ENCODE measurements at places on chromosomes 5 and 9.

DNA sequence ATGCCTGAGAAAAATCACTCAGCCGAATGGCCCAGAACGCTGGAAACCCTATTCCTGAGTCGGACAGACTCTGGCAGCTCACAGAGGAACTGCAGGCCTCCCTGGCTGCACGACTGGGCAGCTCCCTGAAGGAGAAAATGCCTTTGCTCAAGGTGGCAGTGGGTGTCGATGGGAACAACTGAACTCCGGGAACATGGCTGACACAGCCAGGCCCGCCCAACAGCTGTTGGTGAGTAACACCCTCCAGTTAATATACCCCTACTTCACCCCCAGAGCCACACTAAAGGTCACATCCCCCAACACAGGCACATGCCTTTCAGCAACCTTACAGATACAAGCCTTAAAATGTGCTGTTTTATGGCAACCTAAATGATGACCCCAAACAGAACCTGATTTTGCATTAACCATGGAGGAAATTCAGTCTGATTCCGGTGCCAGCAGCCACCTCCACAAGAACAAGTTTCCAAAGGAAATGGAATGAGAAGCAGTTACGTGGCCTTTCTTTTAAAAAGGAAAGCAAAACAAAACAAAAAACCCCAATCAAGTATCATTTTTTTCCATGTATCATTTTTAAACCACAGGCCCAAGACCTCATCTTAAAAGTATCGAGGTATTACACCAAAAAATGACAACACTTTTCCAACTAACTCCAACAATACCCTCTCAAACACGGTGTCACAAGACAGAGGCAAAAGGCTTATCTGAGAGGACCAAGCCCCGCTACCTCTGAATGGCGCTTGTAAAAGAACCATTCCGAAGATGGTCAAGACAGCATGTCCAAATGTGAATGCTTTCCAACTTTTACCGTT is 3.1 kb downstream of the KLF9 start:
- peak; percentile 59 for DNase-seq

DNA sequence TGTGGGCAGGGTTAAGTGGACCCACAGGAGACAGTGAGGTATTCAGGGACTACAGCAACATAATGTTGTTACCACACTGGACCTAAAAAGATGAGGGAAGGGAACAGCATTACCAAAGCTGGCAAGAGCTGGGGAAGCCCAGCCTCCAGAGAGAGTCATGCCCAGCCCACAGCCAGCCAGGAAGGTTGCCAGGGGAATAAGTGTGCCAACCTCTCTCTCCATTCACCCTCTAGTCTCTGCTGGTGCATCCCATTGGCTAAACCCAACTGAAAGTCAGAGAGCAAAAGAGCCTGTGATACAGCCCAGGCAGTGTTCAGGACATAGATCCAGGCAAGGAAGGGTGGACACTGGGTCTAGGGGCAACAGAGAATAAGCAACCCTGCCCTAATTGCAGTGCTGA is 35.8 kb upstream of the AFAP1L1 start:
- peak; percentile 82 for DNase-seq

DNA sequence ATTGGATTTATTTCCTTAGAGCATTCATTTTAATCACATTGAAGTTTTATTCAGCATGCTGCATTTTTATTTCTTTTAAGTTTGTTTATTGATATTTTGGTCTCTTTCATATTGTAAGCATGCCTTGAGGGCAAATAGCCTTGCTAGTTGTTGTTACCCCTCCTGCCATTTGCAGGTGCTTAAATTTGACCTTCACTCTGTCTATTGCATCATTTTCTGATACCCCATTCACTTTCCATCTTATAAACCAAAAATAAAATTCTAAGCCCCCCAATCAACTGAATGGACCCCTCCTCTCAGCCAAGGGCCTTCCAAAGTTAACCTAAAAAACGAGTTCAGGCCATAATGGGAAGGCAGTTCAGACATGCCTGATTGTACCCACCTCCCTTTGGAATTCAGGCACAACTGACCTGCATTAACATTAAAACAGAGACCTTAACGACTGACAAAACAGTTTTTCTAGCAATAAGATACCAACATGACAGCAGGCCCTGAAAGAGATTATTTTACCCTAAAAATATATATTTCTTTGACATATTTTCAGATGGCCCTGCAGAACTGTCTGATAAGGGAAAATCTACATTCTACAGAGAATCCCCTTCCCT is 32.1 kb downstream of the TARS1 start:
- DNase-seq: no peak

- no peak for DNase-seq
Observed at GRCh38 chr9:133935328-133936005, 56.7 kb downstream of the VAV2 start.

GRCh38 chr5:111211341-111211740 is 12.8 kb upstream of the CAMK4 start:
- no peak for DNase-seq

GRCh38 chr9:111621895-111622480 is 9.1 kb upstream of the DNAJC25 start:
- peak; percentile 37 for DNase-seq

GRCh38 chr5:87640902-87641301 is 228.2 kb upstream of the CCNH start:
- no peak for DNase-seq

GRCh38 chr9:27423915-27424710 is 100.0 kb upstream of the IFNK start:
- no peak for DNase-seq

- DNase-seq: no peak
Observed at GRCh38 chr5:32231929-32232328, 57.8 kb upstream of the GOLPH3 start.

GRCh38 chr5:143495821-143496275 is 92.4 kb upstream of the NR3C1 start:
- peak; percentile 54 for DNase-seq

DNA sequence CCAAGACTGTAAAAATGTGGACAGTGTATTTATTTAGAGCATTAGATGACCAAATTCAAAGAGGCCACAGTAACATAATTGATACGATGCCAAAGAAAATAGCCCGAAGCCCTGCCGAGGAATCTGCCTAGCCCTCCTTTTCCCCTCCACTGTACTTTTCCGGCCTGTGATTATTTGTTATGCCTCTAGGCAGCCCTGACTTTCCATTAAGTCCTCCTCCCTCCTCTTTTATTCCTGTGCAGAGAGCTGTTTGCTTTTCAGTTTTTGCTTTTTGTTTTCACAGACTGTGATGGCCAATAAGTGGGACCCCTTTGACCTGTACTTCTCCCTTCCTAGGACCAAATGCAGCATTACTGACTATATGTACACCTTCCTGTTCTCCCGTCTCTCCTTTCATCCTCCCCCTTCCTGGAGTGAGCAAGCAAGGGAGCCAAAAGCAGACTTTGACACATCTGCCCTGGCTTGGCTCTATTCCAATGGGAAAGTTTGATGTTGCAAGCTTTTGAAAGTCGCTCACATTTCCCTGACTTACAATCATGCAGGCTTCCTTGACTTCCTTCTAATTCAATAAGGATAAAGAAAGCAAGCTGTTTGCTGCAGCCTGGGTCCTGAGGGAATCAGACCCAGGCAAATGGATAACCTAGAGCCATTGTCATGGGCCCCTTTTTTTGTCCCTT is 76.1 kb downstream of the NREP start:
- peak; percentile 82 for DNase-seq

GRCh38 chr9:99451112-99451606 is 229.1 kb downstream of the SEC61B start:
- DNase-seq: no peak

DNA sequence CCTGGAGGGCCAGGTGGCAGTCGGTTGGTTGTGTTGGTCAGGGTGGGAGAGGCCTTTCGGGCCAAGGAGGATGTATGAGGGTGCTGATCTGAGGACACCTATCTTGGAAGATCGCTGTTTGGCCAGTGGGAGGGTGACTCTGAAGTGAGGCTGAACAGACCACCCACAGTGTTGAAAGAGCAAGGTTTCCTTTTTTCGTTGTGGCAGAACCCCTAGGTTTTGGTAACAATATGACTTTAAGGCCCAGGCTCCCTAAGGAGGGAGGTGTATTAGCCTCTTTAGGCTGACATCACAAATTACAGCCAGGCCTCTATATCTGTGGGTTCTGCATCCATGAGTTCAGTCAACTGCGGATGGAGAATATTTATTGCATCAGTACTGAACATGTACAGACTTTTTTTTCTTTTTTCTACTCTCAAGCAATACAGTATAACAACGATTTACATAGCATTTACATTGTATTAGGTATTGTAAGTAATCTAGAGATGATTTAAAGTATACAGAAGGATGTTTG is 86.1 kb downstream of the ARHGAP26 start:
- no peak for DNase-seq

- no peak for DNase-seq
Observed at GRCh38 chr9:15357050-15357653, 50.1 kb upstream of the TTC39B start.

DNA sequence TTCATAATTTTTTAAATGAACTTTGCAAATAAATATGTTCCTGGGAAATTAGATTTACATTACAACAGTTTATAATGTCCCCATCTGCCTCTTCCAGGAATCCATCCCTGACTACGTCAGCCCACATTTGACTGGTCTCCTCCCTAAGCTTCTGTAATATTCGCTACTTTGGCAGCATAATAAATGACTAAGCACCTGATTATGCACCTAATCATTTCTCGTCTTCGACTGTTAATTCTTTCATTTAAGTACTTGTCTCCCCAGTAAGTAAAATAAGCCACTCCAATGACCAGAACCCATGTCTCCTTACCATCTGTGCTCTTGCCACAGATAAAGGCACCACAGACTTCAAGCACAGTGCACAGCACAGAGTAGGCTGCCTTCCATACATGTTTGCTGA is 122.7 kb downstream of the DENND1A start:
- no peak for DNase-seq

- peak; percentile 58 for DNase-seq
Observed at GRCh38 chr5:38739011-38739704, 106.7 kb upstream of the OSMR start.

GRCh38 chr5:10367579-10367978 is 14.1 kb downstream of the MARCHF6 start:
- DNase-seq: no peak

DNA sequence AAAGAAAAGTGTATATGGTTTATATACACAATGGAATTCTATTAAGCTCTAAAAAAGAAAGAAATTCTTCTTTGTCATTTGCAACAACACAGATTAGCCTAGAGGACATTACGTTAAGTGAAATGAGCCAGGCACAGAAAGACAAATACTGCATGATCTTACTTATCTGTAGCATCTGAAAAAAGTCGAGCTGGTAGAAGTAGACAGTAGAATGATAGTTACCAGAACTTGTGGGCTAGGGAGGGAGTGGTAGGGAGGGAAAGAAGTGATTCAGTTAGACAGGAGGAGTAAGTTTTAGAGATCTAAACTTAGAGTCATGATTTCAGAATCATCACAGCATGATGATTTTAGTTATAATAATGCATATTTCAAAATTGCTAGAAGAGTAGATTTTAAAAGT is 184.6 kb downstream of the TLE4 start:
- no peak for DNase-seq

- no peak for DNase-seq
Observed at GRCh38 chr5:147853372-147853987, 22.0 kb upstream of the SPINK1 start.

- DNase-seq: no peak
Observed at GRCh38 chr9:111659691-111660090, 1.7 kb upstream of the GNG10 start.

DNA sequence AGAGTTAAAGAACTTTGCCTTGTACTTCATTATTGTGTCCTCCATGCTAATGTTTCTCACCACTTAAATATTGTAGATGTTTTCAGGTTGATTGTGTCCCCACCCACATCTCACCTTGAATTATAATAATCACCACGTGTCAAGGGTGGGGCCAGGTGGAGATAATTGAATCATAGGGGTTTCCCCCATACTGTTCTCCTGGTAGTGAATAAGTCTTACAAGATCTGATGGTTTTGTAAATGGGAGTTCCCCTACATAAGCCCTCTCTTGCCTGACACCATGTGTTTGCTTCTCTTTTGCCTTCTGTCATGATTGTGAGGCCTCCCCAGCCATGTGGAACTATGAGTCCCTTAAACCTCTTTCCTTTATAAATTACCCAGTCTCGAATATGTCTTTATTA is 248.3 kb downstream of the FBXL7 start:
- DNase-seq: no peak

- DNase-seq: no peak
Observed at GRCh38 chr5:113020461-113021273, 44.1 kb downstream of the DCP2 start.

DNA sequence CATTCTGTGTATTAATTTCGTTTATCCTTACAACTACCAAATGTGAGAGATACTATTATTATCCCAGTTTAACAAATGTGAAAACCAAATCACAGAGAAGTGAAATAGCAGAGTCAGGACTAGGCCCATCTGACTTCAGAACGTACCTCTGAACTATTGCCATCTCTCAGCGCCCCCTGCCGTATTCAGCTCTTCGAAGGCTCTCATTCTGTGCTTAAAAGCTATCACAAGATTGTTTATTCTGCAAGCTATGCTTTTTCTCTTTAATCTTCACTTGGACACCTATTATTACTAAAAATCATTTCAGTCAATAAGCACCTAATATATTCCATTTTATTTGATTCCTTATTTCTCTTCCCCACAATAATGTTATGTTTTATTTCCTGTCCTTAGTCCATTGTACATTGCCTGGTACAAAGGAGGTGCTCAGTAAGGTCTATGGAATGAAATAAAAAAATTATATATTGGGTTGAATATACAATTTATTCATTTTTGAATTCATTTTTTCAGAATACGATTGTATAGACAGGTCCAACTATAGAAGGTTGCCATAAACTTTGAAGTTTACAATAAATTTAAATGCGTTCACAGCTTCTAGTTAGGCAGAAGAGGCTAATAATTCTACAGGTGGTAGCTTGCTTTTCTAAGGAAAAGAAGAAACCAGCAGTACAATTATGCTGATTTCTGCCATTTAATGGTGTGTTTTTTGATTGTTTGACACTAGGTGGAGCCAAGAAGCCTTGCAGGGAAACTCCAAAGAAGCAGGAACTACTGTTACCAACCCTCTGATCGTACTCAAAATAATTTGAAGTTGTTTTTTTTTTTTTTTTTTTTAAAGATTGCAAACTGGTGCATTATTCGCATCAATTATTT is 202.2 kb upstream of the DMRTA1 start:
- DNase-seq: no peak

DNA sequence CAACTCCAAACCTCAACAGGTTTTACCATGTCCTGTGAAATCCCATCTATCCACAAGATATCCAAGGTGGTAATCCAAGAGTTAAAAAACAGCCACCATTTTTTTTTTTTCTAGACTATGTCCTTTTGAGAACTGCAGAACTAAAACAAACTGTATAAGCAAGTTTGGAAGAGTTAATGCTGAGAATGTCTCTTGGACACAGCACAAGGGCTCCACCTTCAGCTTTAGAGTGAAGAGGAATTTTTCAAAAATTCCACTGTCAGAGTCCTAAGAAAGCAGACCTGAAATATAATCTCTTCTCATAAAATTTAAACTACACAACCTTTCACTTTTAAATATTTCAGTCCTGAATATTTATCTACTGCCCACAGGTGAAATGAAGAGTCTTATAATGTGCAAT is 167.8 kb upstream of the CCNG1 start:
- no peak for DNase-seq

GRCh38 chr5:169411786-169412430 is 111.0 kb upstream of the SLIT3 start:
- DNase-seq: no peak
